Stimulated activated CD8-positive, alpha-beta memory T cell treated with anti-CD3 and anti-CD28 coated beads, Interleukin-7, amount 100 ng/mL, for 24 hours (primary cell): ENCODE measurements at places on chromosomes 16 and 17.
A peak's percentile ranks its signal among the peaks of the same experiment; 100 is the strongest.

GRCh38 chr16:9311303-9311954, 220.0 kb downstream of the HAPSTR1 start:
- no peak for DNase-seq

DNA sequence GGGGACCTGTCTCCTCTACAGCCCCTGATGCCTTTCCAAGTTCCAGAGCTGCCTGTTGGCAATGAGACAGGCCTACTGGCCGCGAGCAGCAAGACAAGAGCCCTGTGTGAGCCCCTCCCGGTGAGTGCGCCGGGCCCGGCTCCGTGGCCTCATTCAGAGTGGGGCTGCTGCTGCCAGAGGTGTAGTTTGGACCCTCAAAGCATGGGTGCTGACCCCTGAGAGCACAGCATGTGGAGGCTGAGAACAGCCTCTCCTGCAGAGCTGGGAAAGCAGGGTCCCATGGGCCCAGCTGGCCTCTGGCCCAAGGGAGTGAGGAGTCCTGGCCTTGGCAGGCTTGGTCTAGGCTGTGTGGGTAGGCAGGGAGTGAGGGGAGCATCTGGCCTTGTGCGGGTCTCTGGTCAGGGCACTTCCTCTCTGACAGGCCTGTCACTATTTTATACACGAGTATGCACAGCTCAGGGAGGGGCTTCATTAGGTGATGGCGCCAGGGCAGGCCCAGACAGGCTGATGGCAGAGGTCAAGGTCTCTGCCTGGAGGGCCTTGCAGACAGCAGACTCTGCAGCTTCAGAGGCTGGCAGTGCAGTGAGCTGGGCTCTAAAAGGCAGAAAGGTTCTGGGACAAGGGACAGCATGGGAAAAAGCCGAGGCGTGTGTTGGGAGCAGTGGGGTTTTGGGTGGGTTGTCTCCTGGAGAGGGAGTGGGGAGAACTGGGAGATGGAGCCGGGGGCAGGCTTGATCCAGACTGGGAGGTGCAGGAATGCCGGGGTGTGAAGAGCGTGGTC, 43.4 kb downstream of the ADCY7 start:
- no peak for DNase-seq

GRCh38 chr16:77833921-77834634, 45.7 kb downstream of the VAT1L start:
- no peak for DNase-seq

DNA sequence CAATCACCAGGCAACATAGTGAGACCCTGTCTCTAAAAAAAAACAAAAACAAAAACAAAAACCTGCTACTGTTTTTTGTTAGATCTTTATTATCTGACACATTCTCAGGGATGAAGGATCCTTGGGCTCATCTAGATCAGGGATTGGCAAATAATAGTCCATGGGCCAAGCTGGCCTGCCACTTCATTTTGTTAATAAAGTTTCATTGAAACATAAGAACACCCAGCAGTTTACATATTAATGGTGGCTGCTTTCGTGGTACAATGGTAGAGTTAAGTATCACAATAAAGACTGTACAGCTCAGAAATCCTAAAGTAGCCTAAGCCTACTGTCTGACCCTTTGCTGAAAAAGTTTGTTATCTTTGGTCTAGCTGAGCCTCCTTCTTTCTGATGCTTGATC, 32.9 kb upstream of the CLEC18A start:
- no peak for DNase-seq

GRCh38 chr16:58948244-58948643, 214.1 kb upstream of the GOT2 start:
- DNase-seq = no peak

DNA sequence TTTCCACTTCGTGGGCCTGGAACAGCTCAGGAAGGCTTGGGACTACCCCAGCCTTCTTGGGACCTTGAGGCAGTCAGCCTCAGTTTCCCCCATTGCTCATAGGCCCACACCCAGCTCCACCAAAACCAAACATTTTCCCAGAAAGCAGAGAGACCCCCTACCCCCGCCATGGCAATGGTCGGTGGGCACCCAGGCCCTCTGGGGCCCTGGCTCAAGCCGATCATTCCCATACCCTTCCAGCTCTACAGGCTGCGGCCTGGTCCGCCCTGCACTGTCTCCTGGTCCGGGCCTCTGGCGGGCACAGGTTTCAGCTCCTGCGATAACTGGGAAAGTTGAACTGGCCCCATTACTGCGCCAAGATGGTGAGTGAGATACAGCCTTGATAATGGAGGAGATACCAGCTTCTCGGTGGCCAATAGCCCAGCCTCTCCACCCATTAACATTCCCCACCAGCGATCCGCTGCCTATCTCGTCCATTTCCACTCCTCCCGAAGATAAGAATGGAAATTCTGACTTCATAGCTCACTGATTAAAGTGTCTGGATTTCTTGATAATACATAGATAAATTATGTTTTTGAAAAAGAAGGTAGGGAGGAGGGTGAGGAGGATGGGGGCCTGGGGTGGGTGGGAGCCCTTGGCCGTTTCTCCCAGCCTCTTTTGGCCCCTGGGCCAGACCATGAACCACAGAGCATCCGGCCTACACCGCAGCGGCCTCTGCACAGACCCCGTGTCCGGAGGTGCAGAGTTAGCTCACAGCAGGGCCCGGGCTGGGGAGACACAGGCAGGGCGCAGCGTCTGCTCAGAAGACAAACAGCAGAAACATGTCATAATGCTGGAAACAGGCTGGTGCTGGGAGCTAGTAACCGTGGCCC, 11.6 kb downstream of the ZFPM1 start:
- no peak for DNase-seq

DNA sequence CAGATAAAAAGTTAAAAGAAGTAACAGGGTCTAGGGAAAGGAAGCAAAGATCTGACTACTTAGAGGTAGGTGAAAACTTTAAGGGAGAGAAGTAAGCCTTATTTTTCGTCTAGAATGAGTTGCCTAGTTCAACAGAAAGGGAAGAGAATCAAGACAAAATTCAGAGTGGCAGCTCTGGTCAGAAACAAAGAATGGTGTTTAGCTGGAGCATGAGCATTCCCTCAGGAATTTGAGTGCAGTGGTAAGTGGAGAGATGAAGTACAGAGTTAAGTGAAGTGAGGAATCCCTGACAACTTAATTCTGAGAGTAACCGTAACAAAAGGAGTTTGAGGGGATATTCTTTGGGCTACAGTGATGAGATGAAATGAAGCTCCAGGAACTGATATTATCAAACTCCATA, 11.5 kb downstream of the SMG6 start:
- DNase-seq = no peak

GRCh38 chr16:81516478-81517149, 72.0 kb downstream of the CMIP start:
- no peak for DNase-seq

GRCh38 chr16:85221771-85222154, 109.5 kb upstream of the CIBAR2 start:
- no peak for DNase-seq

DNA sequence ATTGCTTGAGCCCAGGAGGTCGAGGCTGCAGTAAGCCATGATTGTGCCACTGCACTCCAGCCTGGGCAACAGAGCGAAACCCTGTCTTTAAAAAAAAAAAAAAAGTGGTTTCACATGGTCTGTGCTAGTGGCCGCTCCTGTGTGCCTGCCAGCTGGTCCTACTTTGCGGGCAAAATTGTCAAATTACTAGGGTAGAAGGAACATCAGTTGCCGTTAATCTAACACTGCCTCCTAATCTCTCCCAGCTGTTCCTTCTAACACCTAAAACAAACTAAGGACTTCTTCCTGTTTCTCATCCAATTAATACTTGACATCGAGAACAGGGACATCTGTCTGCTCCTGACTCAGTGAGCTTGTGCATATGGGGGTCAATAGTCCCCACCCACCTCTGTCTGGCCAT, 23.9 kb downstream of the TMEM11 start:
- DNase-seq = no peak

DNA sequence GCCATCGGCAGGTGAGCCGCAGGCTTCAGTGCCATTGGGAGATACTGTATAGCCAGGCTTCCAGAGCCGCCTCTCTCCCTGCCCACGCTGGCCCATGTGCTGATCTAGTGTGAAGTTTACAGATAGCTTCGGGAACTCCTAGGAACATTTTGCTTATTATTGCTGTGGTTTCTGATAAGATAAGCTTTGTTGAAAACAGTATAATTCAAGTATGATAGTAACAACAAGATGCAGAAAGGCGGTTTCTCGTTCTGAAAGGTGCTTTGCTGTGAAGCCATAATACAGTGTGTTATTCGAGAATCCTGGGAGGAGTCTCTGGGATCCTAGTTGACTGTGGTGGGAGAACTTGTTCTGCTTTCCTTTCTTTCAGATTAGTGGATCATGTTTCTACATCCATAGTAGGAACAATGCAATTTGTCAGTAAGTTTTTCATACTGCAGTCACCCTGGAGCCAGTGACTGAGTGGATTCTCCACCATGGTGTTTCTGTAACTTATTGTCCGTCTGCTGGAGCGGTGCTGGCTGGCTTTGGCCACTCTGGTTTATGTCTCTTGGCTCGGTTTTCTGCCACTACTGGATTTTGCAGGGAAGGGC, 31.5 kb downstream of the RAB11FIP3 start:
- DNase-seq = no peak

DNA sequence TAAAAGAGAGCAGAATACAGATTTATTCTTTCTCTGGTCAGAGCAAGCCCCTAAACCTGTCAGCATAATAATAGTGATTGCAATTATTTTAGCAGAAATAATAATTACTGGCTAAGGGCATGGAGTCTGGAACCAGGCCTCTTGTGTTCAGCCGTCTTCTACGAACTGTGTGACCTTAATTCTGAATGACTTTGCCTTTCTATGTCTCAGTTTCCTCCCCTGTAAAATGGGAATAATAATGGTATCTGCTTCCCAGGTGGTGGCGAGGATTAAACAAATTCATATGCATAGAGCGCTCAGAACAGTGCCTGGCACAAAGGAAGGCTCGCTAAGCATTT, 33.4 kb downstream of the RAB11FIP4 start:
- no peak for DNase-seq

- no peak for DNase-seq
Observed at GRCh38 chr17:48546924-48547807, 2.3 kb upstream of the HOXB2 start.

DNA sequence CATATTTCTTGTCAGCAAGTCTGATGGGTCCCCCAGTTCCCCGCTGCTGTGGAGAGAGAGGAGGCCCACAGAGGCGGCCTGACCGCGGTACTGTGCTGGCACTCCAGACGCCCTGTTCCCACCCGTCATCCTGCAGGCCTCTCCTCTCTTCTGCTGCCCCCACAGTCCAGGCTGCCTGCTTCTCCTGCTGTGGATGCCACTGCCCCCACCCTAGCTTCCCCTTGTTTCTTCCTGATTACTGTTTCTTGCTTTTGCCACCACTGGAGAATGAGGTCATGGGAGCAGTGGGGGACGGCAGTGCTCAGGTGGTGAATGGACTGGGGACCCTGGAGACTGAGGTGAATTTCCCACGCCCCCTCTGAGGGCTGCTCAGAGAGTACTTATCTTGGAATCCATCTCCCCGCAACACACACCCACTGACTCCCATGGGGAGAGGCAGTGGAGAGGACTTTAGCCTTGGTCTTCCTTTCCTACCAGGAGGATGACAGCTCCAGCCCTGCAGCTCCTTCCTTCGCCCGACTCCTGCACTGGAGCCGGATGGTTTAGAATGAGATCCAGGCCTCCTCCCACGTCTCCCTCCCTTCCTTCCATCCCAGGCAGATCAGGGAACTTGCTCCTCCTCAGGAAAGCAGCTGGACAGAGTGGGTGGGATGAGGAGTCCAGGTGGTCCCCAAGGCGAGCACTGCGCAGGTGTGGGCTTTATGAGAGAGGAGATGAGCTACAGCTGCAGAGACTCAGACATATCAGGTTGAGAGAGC, 60.4 kb downstream of the PLXDC1 start:
- DNase-seq = no peak

DNA sequence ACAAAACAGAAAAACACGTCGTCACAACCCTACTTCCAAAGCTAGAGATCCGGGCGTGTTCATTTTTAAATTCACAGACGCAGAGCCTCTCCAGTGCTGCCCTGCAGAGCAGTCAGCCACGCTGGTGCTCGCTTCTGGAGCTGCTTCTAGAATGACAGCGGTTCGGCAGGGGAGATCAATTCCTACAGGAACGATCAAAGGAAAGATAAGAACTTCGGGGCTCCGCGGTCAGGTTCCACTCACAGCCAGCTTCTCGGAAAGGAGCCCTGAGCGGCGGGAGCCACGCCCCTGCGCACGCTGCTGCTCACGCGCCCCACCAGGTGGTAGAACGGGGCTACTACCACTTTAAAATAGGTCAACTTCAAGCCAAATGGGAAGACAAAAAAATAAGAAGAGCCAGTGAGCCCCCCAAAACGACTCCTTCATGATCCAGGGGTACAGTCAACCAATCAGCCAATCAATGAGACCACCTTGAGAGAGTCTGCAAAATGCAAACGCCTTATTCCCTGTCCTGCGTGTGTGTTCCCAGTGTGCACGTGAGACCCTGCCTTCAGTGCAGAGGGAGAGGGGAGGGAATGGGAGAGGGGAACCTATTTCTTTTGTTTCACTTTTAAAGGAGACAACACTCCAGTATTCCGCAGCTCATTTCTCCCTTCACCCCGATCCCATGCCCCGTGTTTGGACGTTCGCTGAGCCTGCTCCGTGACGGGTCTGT, 209.7 kb downstream of the RBFOX3 start:
- peak; percentile 27 for DNase-seq

DNA sequence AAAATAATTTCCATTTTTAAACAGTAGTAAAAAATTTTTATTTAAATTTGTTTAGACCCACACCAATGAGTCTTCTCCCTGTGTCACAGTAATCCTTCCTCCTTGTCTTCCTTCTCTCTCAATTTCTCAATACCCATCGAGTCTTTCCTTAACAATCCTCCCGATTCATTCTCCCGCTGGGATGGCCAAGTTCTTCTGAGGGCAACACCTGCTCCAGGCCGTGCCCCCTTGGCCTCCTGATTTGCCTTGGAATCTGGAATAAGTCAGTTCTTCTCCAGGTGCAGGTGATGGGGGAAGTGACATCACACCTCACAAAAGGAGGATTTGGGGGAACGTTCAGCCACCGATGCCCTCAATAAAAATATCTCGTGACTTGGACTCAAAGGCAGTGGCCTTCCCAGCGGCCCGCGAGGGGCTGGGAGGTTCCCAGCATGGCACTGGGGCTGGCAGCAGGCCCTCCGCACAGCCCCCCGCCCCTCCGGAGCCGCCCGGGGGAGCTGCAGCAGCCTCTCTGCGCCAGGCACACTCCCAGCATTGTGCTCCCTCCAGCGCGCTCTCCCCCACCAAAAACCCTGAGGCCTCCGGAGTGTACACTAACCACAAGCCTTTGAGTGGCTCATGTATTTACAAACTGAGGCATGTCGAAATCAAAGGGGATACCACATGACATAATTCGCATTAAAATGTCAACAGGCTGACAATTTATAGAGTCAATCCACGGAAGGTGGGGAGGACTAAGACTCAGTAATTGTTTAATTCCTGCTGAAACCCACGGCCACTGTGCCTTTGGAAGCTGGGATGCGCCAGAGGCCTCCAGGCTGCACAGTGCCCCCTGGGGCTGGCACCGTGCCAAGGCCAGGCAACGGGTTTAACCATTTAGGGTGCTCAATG, 120.5 kb downstream of the ZFHX3 start:
- DNase-seq = no peak

- no peak for DNase-seq
Observed at GRCh38 chr16:67082891-67083290, 26.9 kb upstream of the PHAF1 start.

- DNase-seq = no peak
Observed at GRCh38 chr16:48373258-48374029, 11.8 kb downstream of the SIAH1 start.
